ENCODE measurements at places on chromosomes 6 and 20.

GRCh38 chr6:121630716-121631115, 195.3 kb downstream of the GJA1 start:
- DNase-seq, result no peak

- no peak for DNase-seq
Observed at GRCh38 chr6:149544646-149545257, 1.1 kb downstream of the PPIL4 start.

DNA sequence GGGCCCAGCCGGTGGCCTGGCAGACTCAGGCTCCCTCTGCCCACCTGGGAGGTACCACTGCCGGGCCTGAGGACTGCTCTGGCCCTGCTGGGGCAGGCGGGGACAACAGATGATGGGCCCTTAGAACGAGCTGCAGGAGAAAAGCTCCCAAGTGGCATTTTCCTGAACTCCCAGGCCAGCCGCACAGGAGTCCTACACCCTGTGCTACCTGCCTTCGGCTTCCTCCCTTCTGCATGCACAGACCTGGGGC, 41.3 kb downstream of the DSTN start:
- no peak for DNase-seq

- DNase-seq, result no peak
Observed at GRCh38 chr20:2697768-2698167, 5.2 kb downstream of the EBF4 start.

- DNase-seq, result no peak
Observed at GRCh38 chr6:109347779-109348178, 34.5 kb downstream of the CD164 start.

DNA sequence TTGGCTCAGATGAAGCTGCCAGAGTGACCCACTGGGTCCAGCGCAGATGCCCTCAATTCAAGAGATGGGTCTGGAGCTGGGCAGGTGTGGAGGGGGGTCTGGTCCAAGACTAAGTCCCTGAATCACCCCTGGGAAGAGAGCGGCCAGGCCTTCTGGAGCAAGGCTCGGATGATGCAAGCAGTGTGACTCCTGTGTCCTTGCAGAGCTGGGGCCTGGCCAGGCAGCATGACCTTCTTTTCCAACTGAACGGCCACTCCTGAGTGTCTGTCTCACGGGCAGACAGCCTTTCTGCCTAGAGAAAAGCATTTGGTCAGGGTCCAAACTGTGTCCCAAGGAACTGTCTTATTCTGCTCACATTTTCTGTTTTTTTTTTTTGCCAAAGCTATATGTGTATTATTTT, 42.6 kb upstream of the FNDC1 start:
- no peak for DNase-seq
